ENCODE measurements at places on chromosomes 12 and 14.

DNA sequence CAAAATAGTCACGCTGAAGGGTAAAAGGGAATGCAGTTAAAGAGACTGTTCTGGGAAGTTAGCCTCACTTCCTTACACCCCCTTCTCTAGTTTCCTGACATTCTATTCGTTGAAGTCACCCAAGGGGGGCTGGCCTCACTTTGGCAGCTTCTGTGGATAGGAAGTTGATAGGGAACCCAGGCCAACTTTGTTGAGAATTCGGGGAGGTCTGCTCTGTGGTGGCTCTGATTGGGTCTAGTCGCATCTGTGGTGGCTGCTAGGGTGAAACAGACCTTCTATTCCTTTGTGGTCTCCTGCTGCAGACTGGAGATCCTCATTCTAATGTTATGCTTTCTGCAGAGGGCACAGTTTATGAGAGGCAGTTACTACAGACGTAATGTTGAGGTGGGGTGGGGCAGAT, 28.8 kb upstream of the GZMB start:
- no peak for DNase-seq

DNA sequence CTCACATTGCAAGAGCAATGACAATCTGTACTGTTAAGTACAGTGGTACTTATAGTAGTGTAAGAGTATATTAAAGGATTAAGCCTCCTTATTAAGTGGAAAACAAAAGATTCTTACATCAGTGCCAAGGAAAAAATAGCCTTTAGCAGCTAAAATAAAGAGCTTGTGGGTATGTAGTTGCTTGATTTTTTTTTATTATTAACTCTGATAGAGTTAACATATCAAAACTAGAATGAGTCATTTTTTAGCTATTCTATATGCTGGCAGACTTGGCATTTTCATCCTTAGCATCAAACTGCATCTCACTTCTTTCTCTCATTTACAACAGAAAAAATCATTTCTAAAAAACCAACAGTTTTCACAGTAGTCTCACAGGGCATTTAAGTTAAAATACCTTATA, 86.5 kb downstream of the ATP2B1 start:
- DNase-seq, result no peak

- no peak for DNase-seq
Observed at GRCh38 chr14:74505831-74506230, 12.3 kb downstream of the ISCA2 start.

- DNase-seq, result peak; percentile 63
Observed at GRCh38 chr14:37142835-37143401, 29.5 kb downstream of the SLC25A21 start.

GRCh38 chr12:64044191-64044590, 177.9 kb downstream of the KICS2 start:
- no peak for DNase-seq

All from HS-27A (cell line).